Stimulated activated CD8-positive, alpha-beta memory T cell treated with anti-CD3 and anti-CD28 coated beads, Interleukin-7, amount 100 ng/mL, for 4 hours (primary cell): ENCODE measurements at places on chromosomes 2 and 18.

DNA sequence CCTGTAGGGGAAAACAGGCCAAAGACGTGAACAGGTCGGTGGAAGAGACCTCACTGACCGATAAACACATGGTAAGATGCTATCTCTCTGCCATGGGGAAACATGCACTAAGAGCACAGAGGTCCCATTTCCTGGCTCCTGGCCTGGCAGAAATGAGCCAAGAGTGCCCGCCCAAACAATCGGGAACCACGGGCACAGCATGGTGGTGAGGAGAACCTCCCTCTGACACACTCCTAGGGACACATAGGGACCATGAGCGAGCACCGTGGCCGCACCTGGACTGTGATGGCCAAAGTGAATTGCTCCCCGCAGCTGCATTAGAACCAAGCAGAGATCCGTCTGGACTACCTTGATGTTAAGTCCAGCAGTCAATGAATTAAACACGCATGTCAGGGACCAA lies 11.1 kb downstream of the HS6ST1 start:
- DNase-seq = no peak

DNA sequence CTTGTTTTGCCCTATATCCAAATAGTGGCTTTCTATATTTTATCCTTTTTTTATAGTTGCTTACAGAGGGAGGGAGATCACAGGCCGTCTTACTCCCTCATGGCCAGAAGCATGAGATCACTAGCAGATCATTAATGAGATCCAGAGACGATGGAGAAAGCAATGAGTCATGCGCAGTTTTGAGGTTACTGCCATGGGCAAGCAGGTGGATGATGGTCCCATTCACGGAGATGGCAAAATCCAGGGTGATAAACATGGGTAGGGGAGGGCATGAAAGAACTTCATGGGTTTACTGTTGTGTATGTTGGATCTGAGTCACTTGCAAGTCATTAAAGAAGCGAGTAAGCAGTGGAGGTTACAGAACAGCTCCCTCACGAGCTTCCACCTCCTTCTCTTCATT lies 60.4 kb downstream of the C18orf63 start:
- DNase-seq = no peak

DNA sequence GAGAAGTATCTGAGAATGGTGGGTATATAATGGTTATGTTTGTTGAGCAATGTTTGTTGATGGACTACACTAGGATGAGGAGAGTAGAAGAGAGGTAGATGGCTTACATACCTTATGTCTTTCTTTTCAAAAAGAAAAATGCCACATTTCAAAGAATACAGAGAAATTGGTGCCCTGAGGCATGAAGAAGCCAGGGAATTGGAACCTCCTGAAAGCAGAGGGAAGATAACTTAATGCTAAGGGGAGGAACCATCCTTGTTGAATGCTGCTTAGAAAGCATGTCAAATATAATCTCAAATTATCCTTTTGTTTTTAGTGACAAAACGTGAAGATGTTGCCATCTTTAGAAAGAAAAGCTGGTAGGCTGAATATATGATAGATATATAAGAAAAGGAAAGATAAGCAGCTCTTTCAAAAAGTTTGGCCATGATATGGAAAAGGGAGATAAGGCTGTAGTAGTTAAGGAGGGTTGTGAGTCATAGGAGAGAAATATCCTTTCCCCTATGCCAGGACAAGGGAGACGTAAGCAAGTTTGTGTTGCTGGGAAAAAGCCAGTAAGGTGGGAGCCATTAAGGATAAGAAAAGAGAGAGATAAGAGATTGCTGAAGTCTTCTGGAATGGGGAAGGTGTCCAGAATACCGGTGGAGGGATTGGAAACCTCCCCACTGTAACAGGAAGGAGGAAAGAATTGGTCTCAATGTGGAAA lies 66.3 kb downstream of the SCN2A start:
- DNase-seq = no peak

GRCh38 chr2:156756516-156756915 lies 320.3 kb downstream of the GPD2 start:
- DNase-seq = no peak

DNA sequence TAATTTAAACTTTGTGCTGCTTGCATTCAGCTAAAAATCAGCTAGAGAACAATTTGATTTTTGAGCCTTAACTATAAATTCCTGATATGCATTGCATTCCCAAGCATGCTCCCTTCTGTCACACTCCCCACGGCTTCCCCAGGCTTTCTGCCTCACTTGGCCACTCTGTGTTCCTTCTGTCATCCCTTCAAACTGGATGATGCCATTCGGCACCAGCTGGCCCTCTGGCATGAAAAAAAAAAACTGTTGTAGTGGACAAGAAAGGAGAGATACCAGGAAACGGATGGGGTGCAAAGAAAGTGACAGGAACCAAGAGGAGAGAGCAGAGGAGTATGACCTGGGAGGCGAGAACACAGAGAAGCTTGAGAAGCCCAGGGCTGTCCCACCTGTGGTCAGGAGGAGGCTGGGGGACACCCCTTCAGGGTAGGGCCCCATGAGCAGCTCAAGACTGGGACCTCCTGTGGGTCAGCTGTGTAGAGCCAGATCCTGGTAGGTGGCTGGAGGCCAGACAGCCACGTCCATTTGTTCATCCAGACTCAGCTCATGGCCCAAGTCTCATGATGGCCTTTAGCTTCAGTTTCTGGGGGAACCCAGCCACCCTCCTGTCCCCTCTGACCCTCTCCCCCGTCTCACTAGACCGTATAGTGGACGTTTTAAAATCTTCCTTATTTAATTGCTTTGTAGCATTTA lies 211.8 kb downstream of the GBX2 start:
- DNase-seq = no peak

- DNase-seq = no peak
These were observed 155.5 kb downstream of the CD8B2 start for GRCh38 chr2:106642679-106643078.

GRCh38 chr2:127653421-127654083 lies 7.6 kb downstream of the GPR17 start:
- DNase-seq = no peak

GRCh38 chr2:86615596-86615995 lies 8.1 kb downstream of the RNF103 start:
- no peak for DNase-seq

DNA sequence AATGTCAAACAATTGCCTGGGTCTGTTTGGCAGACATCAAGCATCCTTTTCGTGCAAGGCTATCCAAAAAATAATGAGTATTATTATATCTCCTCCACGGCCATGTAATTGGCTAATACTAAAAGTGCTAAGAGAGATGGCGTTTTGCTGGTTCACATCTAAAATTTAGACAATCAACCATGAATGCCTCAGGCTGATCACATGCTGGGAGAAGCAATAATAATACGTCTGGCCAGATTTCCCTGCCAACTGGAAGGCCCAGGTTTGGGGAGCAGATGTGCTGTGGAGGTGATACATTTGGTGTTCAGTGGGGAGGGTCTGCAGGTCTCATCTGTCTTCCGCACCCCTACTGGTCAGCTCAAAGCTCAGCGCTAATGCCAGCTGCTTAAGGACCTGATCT lies 60.3 kb upstream of the CREB1 start:
- DNase-seq = no peak

GRCh38 chr2:63000801-63001200 lies 49.8 kb upstream of the OTX1 start:
- DNase-seq = no peak

GRCh38 chr18:48966523-48966922 lies 15.8 kb upstream of the SMAD7 start:
- no peak for DNase-seq

GRCh38 chr2:1052771-1053191 lies 102.1 kb downstream of the SNTG2 start:
- no peak for DNase-seq

DNA sequence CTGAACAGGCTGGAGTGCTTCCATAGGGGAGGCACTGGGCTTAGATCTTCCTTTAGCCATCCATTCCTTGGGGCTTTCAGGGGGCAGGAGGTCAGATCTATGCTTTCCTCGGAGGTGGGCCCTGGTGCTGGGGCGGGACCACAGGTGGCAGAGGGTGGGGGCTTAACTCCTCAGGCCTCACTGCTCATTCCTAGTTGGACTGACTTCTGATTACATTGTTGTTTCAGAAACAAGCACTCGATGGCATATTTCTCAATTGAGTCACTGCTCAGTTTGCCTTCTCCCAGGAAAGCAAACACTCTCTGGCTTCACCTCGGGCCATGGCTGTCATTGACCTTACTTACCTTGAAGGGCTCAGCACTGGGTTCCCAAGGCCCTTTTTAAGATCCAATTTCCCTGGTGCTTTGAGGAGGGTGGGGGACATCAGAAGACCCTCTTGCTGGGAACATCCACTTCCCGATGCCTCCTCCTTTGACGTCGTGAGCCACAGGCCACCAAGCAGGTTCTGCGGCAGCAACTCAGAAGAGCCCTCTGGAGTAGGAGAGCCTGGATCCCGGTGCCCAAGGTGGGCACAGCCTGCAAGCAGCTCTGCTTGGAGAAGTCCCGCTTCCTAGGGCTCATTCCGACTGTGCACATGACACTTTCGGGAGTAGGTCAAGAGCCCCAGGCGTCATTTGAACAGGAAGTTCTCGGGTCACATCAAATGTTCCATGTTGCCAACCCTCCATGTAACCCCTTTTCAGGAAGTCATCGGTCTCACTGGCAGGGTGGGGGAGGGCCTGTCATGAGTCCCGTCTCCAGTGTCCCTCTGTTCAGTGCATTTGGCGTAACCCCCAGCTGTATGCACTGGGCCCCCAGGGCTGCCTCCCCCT lies 40.6 kb downstream of the SDC1 start:
- no peak for DNase-seq
